ENCODE measurements at places on chromosomes 2 and 18.

- no peak for DNase-seq
Observed at GRCh38 chr2:27799646-27800010, 28.1 kb downstream of the MRPL33 start.

- no peak for DNase-seq
Observed at GRCh38 chr2:55992455-55992854, 68.9 kb upstream of the EFEMP1 start.

DNA sequence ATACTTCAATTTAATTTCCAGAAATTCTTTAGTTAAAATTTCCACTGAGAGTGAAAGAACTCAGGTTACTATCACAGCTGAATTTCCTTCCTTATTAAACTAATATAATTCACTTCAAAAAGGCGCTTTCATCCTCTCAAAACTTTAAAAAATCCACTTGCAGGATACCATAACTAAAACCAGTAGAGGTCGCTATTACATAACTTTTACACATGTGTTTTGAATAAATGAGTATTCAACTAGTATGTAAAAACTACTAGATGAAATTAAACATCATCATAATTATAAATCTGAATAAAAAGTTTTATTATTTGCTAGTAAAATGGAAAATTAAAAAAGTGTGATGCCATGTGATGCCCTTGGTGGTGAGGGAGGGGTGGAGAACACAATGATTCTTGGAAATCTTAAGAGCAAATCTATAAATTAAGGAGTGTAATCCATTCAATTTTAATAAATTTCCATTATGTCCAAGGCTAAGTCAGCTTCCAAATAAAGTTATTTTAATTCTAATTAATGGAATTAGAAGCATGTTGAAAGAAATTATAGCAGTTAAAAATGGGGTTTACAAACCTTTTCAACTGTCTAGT, 61.4 kb downstream of the SOS1 start:
- peak; percentile 18 for DNase-seq

DNA sequence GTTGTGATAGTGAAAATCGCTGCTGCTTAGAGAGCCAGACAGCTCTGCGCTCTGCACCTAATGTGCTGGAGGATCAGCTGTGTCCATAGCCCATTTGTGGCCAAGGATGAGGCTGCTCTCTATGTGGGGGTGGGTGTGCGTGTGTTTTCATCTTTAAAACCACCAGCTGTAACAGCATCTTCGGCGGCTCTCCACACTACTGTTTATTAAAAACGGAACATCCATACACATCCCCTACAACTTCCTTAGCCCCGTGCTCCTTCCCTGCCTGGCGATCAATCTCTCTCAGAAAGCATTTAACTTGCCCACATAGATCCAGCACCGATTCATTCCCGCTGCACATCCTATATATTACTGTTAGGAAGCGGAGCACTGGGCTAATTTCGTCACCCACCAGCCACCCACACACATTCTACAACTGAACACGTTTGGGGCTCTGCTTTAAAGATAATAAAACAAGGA, 1.6 kb downstream of the CELF4 start:
- no peak for DNase-seq

GRCh38 chr2:3108105-3108504, 269.5 kb downstream of the EIPR1 start:
- DNase-seq: no peak

- no peak for DNase-seq
Observed at GRCh38 chr18:45248240-45248903, 366.9 kb upstream of the SLC14A2 start.

GRCh38 chr2:126645211-126645618, 10.7 kb upstream of the GYPC start:
- no peak for DNase-seq

DNA sequence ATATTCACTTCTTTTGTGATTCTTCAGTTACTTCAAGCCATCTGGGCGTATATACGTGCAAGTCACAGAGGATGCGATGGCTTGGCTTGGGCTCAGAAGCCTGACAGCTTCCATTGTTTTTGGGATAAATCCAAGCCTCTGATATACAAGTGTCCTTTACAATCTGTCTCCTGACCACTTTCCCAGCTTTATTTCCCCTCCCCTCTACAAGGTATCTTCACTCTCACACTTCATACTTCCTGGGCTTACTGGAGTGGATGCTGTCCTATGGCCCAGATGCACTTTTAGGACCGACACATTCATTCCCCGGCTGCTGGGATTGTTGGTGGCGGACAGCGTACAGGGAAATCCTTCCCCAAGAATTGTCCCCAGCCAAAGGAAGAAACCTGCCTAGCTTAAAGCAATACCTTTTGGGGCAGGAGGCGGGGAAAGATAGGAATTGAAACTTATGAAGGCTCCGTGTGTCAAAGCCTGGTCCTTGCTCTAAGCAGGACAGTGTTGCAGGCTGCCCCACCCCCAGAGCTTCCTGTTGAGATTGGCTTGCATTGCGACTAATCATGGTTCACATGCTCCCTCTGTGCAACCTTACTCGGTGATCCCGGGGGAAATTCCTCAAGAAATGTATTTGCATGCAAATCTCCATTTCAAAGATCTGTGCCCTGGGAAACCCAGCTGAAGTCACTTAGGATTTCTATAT, 802.9 kb upstream of the ID2 start:
- no peak for DNase-seq

- DNase-seq: no peak
Observed at GRCh38 chr2:182133195-182133891, 147.7 kb downstream of the PPP1R1C start.

- DNase-seq: no peak
Observed at GRCh38 chr2:153196378-153197058, 282.0 kb downstream of the RPRM start.

DNA sequence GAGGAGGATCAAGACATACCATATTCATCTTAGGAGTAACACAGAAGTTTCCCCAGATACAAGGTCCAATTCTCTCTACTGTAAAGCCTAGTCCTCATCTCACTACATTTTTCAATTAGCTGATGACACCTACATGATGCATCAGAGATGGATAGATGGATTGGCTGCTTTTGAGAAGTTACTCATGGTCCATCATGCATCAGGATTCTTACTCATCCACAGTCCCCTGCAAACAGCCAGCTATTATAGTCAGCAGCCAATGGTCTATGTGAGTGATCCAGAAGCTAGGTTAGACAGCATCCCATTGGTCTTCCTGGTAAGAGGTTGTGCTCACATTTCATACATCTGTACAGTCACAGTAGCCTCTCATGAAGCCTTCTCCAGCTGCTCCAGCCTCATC, 154.5 kb upstream of the NRP2 start:
- DNase-seq: no peak

DNA sequence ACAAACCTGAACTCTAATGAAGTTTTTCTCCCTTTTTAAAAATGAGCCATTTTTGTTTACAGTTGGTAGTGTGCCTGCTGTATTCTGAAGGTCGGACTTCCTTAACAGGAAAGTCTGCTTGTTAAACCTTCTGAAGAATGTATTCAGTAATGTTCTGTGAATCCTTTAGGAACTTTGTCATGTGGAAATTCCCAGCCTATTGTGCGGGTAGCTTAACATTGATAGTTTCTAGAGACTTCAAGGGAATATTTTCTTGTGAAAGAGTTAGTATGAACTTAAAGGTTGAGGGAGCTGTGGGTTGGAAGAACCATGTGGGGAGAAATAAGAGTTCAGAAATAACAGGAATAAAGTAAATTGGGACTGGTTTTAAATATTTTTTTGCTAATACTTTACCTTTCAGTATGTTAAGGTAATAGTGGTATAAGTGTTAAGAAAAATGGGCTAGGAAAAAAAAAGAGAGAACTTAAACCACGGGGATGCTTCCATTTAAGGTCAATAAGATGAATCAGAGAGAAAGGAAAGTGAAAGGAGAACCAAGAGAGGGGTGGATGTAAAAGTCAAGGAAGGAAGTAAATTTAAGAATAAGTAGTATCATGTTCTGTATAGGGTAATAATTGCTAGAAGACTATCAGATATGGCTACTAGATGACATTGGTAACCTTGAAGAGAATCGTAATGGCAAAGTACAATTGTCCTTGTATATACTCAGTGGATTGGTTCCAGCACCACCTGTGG, 90.5 kb downstream of the PMS1 start:
- no peak for DNase-seq

- peak; percentile 91 for DNase-seq
Observed at GRCh38 chr2:10122500-10123280, at the start of gene RRM2. Gene RRM2 (plus strand): TSS chr2:10122739. CDS start chr2:10122799, 60 bp downstream.

DNA sequence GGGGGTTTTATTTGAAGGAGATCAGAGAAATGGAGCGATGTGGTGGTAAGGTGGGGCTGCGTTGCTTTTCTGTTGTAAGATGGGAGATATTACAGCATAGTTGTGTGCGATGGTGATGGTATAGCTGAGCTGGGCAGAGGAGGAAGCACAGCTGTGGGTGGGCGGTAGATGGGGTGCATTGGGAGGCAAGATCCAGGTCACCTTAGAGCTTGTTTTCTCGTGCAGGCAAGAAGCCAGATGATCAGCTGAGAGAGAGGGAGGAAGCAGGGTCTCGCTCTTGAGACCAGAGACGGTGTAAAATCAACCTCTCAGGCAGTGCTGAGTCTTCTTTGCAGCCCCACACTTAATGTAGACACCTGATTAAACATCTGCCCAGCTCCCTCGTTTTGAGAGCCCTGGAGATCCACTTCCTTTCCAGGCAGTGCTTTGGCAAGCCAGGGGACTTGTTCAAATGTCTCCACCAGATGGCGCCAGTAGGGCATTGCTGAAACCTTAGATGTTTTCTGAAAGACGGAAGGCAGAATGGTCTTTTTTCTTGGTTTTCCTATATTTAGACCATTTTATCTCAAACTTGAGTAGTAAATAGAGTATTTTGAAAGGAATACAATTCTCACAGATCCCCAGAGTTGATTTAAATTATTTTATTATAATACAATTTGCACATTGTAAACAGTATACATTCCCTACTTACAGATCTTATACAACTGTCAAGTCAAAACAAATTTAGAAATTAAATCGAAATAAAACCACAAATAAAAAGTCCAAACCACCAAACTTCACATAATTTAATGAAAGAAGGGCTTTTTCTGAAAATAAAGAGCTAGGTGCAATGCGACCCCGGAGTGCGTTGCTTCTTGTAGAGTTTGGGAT, 21.1 kb upstream of the LYPD6B start:
- DNase-seq: peak; percentile 54

DNA sequence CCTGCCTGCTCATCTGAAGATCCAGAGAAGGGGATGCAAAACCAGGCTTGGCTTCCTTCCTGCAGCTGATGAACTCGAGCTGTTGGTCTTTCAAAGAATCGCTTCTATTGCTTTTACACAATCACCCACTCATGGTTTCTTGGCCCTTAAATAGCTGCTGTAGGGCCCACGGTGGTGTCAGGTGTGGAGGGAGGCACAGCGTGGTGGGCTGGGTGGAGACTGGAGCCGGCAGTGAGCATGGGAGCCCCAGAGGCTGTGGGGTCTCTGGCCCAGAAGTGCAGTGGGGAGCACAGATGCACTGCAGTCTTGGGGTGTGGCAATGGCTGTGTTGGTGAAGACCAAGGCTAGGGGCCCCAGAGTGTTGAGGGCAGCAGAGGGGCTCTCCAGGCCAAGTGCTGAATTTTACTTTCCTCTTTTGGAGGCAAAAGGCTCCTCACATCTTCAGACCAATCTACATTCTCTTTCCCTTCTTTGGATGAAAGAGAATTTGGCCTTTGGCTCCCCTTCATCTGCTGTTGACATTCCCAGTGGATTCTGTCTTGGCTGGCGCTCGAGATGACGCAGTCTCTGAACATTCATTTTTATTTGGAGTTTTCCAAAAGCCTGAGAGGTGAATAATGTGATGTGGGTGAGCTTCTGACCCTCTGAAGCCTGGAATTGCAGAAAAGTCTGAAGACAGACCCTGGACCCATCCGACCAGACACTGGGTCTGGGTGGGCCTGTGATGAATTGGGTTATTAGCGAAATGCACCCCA, 70.1 kb upstream of the ASB18 start:
- no peak for DNase-seq

GRCh38 chr18:34911661-34912384, 129.4 kb upstream of the MAPRE2 start:
- DNase-seq: no peak

DNA sequence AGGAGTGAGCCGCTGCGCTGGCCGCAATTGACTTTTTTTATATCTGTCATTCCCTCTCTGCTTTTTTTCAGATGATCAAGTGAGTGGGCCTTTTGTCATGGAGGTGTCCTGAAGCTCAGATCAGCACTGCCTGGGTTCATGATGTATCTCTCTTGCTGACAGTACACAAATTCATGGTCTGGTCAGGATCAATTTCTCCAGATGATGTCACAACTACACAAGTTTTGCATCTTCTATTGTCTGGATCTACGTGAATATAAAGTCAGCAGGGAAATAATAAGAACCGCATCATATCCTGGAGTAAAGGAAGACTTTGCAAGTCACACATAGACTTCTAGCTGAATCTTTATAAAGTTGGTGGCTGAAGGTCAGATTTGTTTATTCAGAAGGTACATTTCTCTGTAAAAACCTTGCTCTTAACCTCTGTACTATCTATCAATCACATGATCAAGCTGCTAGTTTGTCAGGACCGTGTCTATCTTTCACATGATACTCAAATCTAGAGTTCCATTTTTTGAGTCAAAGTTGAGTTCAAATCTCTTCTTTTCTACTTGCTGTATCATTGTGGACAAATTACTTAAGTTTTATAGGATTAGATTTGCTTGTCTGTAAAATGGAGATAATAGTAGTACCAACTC, 13.1 kb upstream of the CD28 start:
- DNase-seq: no peak

GRCh38 chr2:49032126-49032525, 122.2 kb downstream of the FSHR start:
- no peak for DNase-seq

- no peak for DNase-seq
Observed at GRCh38 chr2:229519655-229520430, 194.5 kb downstream of the DNER start.

DNA sequence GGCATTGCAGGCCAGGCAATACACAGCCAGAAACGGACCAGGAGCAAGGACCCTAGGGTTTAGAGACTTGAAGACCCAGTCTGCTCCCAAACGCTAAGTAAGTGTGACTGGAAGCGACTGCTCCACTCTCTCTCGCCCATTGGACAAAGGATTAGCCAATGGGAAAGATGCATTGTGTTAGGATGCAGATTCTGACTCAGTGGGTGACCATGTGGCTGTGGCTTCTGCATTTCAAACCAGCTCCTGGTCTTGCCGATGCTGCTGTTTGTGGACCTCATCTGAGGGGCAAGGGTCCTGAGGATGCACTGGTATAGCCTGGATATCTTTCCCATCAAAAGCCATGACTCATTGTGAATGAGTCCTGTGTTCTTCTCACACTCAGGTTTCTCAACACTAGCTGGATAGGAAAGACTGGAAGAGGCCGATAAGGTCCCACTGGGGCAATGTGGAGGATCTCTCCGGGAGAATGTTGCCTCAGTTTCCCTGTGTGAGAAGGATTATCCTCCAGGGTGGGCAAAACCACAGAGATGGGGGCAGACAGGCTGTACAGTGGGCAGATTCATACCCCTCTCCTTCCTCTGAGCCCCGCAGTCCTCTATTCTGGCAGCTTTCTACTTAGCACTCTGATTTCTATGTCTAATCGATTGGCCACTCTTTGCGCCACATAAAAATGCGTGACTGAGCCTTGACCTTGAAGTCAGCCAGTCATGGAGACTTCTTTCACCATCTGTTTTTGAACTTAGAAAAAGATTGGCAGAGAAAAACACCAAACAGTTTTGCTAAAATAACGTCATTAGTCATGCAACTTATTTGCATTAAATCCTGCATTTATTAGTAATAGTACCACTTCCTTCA, 257.1 kb downstream of the PRKCE start:
- no peak for DNase-seq
